HFFc6 (cell line): ENCODE measurements at places on chromosomes 1 and 21. TPM values are rescaled to one million over a fixed set of nuclear protein-coding genes. Genes with fewer than 3 reads are reported as not detected.

The GBP7 gene
- total RNA-seq: not detected in 3 replicates

DNA sequence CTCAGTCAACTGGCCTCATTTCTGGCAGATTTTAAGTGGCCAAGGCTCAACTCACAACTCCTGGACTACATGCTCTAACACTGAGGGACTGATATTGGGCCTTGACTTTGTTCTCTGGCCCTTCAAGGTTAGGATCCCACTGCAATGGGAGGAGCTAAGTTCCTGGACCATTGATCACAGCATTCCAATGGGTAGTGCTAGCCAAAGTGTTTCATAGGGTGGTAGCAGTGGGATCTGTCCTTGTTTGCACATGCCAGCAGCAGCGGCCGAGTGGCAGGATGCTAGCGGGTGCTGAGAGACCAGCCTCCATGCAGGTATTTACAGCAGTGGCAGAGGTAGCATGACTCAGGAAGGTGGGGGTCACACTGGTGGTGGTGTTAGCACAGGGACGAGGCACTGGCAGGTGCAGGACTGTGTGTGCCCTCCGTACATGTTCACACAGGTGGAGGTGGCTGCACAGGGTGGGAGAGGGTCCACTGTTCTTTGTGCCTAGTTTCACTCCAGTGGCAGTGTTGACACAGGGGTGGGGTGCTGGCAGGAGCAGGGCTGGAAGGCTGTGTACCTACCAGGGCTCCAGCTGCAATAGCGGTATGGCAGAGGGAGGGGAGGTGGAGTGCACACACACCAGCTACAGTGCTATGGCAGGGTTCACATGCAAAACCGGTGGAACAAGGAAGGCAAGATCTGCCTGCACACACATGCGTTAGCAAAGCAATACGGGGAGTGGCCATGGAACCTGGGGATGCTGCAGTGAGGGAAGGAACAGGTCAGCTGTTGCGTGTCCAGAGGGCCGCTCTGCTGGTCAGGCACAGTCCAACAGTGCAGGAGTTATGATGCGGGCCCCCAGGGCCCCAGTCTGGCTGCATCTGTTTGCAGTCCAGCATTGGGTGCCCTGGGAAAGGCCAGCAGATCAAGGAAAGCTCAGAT is 51.7 kb downstream of the COL24A1 start:
- H3K27ac ChIP-seq: no peak overlapping the region
- H3K4me3 ChIP-seq: no peak overlapping the region
- no peaks in the 10 kb centered on the region for H3K36me3 ChIP-seq
- H3K4me1 ChIP-seq: peaks cover 10% of the 10 kb centered on the region
- peaks cover 3% of the 10 kb centered on the region; the same call in 1 of the 2 replicates for H3K27me3 ChIP-seq
- DNase-seq: no peak

The OPRD1 gene
- total RNA-seq: not detected in 3 replicates

GRCh38 chr1:221192055-221192454 is 312.8 kb downstream of the HLX start:
- DNase-seq: no peak
- no peaks in the 10 kb centered on the region for H3K4me1 ChIP-seq
- H3K4me3 ChIP-seq: no peak overlapping the region
- no peaks in the 10 kb centered on the region for H3K27me3 ChIP-seq
- H3K27ac ChIP-seq: no peak overlapping the region
- peaks cover 6% of the 10 kb centered on the region for H3K36me3 ChIP-seq

GRCh38 chr1:229298420-229298819 is 27.5 kb downstream of the RAB4A start:
- no peak overlapping the region for H3K4me3 ChIP-seq
- H3K36me3 ChIP-seq: peaks cover 30% of the 10 kb centered on the region
- peaks cover 3% of the 10 kb centered on the region for H3K27me3 ChIP-seq
- H3K4me1 ChIP-seq: peaks cover 38% of the 10 kb centered on the region
- DNase-seq: no peak
